ENCODE measurements at places on chromosomes 7 and 10.

GRCh38 chr7:127950233-127950935 is 80.9 kb downstream of the LRRC4 start:
- DNase-seq, result no peak

DNA sequence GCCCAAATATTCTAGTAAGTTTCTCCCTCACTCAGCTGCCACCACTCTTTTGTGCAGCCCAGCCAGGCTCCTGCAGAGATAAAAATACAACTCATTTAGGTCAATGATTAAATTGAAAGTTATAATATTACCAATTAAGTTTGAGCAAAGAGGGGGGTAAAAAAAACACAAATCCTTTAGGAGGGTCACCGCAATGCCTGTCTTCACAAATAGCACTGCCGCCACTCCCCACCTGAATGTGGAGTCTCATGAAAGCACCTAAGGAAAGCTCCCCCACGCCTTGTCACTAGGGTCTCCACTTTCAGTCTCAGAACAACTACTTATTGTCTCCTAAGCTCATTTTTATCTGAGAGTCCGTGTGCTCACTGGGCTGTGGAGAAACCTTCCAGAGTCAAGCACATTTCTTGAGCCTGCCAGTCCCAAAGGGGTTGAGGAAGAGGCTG is 148.7 kb downstream of the FGFR2 start:
- DNase-seq, result no peak

DNA sequence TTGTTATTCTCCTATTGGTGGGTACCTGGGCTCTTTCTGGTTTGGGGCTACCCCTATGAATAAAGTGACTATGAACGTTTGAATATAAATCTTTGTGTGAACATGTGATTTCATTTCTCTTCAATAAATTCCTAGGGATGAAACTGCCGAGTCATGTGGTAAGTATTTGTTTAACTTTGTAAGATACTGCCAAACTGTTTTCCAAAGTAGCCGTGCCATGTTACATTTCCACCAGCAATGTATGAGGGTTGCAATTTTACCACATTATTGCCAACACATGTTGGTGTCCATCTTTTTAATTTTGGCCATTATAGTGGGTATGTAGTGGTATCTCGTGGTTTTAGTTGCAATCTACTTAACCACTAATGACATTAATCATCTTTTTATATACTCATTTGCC is 94.7 kb downstream of the ZNRF2 start:
- DNase-seq, result no peak

DNA sequence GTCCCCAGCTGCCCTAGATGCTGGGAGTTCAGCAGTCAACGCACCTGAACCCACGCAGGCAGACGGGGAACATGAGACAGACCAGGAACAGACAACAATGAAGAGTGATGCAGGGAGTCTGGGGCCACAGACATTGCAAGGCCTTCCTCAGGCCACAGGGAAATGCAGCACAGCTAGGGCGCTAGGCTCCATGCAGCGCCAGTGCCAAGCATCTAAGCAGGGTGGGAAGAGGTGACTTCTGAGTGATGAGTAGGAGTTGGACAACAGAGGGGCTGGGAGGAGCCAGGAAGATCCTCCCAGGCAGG is 7.7 kb upstream of the RET start:
- no peak for DNase-seq

- no peak for DNase-seq
These were observed 226.9 kb downstream of the WDR11 start for GRCh38 chr10:121078036-121078435.

GRCh38 chr7:51031216-51031615 is 248.5 kb upstream of the GRB10 start:
- no peak for DNase-seq

- DNase-seq, result no peak
These were observed 80.4 kb downstream of the UPF2 start for GRCh38 chr10:11962176-11962575.

DNA sequence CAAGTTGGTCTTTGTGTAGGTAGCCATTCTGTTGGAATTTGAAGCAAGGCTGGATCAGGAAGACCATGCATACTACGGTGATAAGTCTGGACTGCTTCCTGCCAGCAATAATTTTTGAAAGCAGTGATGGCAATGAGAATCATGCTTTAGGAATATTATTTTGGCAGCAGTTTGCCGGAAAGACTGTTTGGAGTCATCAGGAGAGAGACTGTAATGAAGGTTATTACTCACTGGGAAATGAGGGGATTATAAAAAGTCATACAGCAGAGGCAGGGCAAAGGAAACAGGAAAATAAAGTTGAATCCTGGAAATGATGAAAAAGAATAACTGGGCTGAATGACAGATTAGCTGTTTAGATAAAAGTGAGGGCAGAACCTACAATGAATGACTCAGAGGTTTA is 1136.8 kb upstream of the AUTS2 start:
- no peak for DNase-seq

DNA sequence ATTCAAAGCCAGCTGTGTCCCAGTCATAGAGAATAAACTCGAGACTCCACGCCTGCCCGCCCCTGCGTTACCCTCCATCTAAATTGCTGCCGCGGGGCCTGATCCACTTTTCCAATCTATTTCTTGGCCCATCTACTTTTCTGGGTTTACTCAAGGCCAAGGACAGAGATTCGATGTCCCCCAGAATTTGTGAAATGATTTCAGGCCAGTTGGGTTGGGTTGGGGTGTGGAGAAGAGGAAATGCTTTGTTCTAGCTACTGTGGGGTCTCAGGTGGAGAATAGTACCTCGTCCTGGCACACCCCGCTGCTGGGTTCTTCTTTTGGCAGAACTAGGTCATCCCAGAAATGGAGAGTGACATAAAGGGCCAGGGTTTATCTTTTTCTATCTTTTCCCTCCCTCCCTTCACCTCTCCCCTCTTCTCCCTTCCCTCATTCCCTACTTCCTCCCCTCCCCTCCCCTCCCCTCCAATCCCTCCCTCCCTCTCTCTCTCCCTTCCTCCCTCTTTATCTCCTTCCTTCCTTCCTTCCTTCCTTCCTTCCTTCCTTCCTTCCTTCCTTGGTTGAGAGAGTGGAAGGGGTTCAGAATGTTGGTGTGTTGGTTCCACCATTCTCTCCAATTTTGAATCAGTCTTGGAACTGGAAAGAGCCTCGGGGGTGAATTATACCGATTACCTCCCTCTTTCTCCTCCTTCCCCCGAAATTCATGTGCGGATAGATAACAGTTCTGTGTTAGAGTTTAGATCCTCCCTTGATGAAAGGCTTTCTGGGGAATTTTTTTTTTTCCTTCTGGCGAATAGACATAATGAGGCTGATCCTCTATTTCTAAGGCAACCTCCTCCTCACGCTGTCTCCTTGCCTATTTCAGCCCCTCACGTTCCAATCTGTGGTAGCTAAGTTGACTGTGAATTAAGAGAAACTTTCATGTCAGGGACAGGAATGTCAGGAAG is 1.2 kb upstream of the TMEM229A start:
- DNase-seq, result no peak

DNA sequence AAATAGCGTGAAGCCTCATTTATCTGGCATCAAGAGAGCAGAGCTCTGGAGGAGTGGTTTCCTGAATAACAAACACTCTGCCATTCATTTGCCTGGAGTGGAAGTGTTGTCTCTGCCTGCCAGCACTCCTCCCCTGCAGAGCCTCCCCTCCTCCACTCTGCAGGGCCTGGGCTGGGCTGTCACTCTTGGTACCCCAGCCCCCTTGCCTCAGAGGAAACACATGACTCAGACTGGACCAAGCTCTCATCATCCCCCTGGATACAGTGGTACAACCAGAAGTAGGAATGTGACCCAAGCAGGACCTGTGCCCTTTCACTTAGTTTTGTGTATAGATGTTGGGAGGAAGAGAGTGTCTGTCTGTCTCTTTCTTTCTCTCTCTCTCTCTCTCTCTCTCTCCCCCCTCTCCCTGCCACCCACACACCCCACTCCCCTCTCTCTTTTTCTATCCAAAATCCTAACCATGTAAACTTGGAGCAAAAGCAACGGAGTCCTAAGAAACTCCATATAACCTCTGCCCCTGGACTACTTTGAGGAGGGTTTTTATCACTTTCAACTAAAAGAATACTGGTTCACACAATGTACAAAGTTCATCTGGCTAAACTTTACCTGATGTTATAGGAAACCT is 43.9 kb downstream of the DOCK4 start:
- no peak for DNase-seq

- DNase-seq, result no peak
These were observed 4.9 kb upstream of the PHKG1 start for GRCh38 chr7:56097700-56098099.

- no peak for DNase-seq
These were observed 16.1 kb downstream of the LYZL1 start for GRCh38 chr10:29304995-29305335.

- DNase-seq, result no peak
These were observed 64.2 kb upstream of the RAPGEF5 start for GRCh38 chr7:22420973-22421635.

- DNase-seq, result no peak
These were observed 5.2 kb downstream of the PHYHIPL start for GRCh38 chr10:59181668-59182067.

DNA sequence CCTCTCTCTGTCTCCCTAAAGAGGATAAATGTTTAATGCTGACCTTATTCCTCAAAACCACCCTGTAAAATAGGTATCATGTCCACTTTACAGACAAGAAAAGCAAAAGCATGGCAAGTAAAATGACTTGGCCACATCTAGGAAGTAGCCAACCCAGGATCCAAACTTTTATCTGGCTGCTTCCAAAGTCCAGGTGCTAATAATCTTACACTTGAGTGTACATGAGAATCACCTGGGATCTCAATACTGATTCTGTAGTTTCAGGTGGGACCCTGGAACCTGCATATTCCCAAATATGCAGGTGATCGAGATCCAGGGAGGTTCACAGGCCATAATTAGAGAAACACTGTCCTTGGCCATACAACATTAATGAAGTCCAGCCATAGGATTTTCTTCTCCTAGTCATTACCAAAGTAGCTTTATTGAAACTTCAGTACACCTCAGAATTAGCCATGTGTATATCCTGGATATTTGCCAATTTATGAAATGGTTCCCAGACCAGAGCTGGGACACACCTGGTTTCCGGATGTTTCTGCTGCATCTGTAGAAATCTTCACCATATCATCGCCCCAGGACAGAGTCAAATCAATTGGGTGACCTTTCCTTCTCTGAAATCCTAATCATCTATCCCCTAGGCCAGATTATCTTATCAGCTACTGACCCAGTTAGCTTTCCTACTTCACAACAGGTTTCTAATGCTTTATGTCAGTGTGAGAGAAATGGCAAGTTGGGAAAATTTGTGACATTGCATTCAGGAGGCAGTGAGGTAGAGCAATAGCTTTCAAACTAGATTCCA is 119.1 kb upstream of the KMT2E start:
- DNase-seq, result no peak

DNA sequence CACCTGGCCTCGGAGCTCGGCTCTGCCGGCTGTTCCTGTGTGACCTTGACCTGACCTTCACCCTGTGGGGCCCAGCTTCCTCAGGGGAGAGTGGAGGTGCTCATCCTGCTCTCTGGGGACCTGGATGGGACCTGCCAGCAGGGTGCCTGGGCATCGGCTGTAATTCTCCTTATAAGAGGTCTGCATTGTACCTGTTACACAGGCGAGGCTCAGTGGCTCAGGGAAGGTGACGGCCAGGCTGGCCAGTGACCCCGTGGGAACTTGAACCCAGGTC is 29.0 kb downstream of the RET start:
- no peak for DNase-seq

- no peak for DNase-seq
These were observed 640.6 kb upstream of the NRP1 start for GRCh38 chr10:33974976-33975478.

DNA sequence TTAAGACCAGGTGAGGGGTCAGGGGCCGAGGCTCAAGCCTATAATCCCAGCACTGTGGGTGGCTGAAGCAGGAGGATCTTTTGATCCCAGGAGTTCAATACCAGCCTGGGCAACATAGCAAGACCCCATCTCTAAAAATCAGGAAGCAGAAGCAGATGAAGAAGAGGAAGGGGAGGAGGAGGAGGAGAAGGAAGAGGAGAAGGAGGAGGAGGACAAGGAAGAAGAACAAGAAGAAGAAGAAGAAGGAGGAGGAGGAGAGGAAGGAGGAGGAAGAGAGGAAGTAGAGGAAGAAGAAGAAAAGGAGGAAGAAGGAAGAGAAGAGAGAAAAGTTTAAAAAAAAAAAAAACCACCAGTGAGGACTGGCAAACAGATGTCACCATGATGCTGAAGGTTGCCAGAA is 92.0 kb upstream of the TMEM26 start:
- no peak for DNase-seq

GRCh38 chr7:103855671-103856070 is 133.8 kb downstream of the RELN start:
- no peak for DNase-seq

DNA sequence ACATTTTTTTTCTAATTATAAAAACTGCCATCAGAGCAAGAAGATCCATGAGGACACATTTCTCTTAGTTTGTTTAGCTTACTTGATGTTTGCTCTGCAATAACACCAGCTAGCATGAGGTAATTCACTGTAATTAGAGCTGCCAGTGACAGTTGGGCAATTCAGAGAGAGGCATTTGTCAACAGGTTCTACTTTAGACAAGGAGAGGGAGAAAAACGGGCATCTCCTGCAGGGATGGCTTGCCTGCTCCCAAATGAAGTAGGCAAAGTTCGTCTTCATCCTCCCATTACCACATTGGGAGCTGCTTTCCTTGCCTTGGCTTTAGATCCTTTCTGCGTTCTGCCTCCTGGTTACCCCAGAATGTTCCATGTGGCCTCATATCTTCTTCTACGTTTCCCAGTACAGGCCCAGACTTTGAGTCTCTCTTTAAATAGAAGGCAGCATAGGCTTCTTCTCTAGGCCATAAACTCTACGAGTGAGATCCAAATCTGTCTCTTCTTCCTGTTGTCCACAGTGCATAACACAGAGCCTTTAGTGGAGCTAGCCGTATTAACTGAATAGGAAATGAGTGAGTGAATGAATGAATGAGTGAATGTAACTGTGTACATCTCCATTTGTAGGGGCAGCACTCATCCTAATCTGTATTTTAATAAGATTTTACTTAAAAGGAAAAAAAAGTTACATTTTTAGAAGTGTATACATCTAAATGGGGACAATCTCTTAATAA is 21.2 kb downstream of the ASB15 start:
- DNase-seq, result no peak

- DNase-seq, result no peak
These were observed 47.8 kb upstream of the FIGNL1 start for GRCh38 chr7:50497968-50498367.
